NCI-H1417 (cell line): ENCODE measurements at places on chromosomes 2 and 18.

DNA sequence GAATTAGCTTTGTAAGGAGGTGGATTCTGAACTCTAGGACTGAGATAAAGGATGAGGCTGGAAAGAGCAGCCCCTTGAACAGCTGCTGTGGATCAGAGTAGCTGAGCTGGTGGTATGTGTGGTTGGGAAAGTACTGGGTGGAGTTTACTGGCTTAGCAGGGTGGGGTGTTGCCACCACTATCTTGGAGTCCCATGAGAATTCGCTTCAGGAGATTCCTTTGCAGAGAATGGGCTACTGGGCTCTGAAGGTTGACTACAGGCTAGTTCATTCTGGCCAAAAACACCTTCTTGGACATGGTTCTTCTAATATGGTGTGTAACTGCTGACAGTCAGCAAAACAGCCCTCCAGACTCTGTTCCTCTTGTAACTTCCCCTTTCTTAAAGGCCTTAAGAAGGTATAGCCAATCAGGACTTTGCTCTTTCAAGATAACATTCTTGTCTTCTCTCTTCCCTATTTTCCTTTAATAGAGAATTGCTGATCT lies 52.7 kb downstream of the TET3 start:
- DNase-seq = no peak

- no peak for DNase-seq
Observed at GRCh38 chr2:177252808-177253531, 11.6 kb downstream of the NFE2L2 start.

GRCh38 chr2:224650815-224651439 lies 65.2 kb downstream of the CCDC195 start:
- DNase-seq = peak; percentile 27

- DNase-seq = peak; percentile 8
Observed at GRCh38 chr2:172704072-172704936, 31.3 kb upstream of the RAPGEF4 start.

- DNase-seq = no peak
Observed at GRCh38 chr2:17272652-17273525, 245.4 kb downstream of the RAD51AP2 start.

DNA sequence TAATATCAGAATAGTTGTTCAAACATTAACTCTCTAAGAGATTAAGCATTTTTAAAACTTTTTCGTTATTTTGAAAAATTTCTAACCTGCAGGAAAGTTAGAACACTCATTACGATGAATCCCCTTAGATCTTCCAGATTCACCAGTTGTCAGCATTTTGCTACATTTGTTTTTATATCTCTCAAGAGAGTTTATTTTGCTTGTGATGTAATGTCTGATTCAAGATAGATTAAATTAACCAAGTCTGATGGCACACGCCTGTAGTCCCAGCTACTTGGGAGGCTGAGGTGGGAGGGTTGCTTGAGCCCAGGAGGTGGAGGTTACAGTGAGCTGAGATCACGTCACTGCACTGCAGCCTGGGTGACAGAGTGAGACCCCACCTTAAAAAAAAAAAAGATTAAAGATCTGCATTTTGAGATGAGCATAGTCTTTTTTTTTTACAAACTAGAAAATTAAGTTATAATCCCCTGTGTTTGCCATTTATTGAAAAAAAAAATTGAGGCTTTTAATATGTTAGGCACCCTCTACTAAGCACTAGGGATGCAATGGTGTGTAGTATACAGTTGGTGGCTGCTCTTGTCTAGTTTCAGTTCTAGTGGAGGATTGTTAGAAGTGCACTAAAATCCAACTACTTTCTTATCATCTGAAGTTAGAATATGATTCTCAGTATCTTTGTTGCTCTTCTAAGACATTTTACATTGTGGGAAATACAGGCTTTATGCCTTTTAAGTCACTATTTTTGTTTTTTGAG lies 20.9 kb downstream of the RAB10 start:
- DNase-seq = no peak
